Neuronal stem cell (in vitro differentiated cells): ENCODE measurements at places on chromosomes 12 and 14.

DNA sequence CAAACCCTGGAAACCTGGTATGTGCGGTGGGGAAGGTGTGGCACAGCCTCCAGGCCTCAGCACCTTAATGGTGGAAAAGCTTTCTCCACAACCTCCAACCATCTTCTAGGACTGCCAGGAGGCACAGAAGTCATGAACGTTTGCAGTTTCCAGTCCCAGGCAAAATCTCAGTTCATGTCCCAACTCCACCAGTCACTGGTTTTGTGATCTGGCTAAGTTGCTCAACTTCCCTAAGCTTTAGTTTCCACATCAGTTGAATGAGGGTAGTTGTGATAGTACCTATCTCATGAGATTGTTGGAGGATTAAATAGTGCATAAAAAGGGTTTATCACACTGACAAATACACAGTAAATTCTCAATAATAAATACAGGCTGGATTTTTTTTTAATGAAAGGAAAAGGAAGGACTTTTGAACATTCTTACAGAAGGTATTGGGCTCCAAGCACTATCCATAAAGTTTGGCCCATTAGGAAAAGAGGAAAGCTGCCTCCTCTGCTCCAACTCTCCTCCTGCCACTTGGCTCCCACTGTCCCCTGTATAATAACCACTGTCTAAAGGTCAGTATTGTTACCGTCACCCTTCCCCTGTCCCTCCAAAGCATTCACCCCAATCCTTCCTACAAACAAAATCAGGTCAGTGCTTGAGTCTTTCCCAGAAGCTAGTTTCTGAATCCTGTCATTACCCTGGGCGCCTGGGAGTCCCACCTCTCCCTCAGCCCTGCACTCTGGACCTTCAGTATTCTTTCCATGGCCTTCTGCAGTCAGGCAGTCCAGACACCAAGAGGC is 6.3 kb downstream of the PCK2 start:
- no peak for DNase-seq

DNA sequence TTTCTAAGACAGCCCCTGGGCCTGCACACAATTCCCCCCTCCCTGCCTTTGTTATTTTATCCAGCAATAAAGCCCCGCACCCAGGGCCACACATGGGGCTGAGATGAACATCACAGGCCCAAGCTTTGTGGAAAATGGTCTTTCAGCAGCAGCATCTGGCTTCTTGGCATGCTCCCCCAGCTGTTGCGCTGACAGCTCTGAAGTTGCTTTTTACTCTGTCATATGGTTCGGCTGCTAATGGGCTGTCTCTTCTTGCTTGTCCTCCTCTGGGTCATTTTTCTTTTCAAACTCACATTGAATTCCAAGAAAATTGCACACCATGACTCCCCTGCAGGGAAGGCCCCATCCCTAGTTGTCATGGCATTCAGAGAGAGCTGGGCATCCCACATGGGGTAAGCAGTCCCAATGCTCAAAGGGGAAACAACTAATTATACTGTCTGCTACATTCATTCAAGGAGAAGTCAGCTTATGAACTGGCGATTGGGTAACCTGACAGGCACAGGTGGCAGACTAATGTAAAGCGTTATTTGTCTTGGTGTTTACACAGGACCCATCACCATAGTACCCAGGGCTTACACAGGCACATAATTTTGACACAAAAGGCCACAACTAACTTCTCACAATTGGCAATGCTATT is 74.0 kb upstream of the CDKN3 start:
- no peak for DNase-seq

DNA sequence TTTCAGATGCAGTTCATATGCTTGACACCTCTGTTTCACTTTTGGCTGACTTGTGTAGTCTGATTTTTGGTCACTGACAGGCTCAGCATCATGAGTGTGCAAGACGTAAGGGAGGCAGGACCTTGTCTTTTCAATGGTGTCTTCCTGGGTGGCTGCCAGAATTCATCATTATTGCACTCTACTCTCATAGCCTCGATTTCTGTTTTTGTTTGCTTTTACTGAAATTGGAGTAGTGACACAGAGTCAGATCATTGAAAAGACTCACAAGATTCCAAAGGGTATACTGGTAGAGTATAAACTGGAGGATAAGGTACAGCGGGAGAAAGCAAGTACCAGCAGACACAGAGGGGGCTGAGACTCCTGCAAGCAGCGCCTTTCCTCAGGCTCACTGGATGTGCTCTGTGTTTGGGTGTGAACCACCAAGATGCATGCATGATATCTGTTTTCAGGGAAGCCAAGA is 126.3 kb upstream of the FGD4 start:
- DNase-seq = no peak

DNA sequence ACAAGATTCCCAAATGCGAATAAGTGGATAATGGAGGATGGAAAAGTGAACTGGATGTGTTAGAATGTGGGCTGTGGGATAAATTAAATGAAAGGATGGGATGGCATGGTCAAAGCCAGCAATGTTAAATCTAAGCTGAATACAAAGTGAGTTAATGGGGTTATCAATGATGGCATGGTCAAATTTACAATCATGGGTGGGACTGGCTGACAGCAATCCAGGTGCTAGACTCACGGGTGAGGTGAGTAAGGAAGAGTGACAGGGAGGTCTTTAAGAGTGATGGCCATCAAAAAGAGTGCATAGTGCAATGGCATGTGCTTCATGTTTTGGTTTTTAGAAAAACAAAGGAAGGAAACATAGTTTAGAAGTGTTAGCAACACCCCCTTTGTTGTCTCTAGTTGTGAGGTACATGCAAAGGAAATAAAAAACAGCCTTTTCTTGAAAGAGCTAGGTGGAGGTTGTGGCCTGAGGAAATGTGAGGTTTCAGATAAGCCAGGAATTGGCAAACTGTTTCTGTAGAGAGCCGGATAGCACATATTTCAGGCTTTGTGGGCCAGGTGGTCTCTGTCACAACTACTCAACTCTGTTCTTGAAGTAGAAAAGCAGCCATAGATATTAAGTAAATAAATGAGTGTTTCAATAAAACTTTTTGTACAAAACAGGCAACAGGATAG is 328.7 kb downstream of the RPL10L start:
- no peak for DNase-seq

- no peak for DNase-seq
Observed at GRCh38 chr14:44347316-44347715, 159.8 kb downstream of the FSCB start.

DNA sequence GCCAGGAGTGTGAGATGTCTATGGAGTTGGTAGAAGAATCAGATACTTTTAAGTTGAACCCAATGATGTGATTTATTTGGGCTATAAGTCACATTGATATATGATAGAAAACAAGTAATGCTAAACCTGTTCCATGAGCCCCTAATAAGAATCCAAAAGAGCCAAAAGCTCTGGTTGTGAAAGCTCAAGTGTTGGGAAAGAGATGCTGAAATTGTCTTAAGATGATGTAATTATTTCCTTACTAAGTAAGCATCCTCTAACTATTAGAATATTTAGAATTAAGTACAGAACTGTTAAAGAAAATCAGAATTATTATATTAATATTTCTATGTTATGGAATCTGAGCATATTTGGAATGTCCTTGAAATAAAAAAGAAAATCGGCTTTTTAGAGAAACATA is 17.6 kb upstream of the SLC2A13 start:
- no peak for DNase-seq

- DNase-seq = no peak
Observed at GRCh38 chr12:121873216-121873569, 14.5 kb upstream of the HPD start.

DNA sequence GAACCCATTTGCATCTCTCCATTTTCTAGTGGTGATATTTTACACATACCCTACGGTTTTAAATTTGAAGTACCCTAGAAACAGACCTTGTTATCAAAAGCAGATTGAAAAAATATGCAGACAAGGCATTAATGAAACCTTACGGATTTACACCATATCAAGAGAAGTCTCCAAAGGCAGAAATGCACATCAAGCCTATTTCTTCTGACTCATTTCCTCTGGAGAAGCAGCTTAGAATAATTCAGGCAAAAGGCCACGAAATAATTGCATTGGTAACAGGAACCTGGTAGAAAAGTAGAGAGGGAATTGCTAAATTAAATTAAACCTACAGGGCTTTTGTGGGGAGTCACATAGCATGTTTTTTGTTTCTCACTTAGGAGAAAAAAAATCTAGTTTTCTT is 34.7 kb downstream of the KICS2 start:
- no peak for DNase-seq

GRCh38 chr12:49794021-49794420 is 34.2 kb downstream of the NCKAP5L start:
- DNase-seq = no peak

GRCh38 chr12:109706747-109707469 is 6.7 kb upstream of the FAM222A start:
- DNase-seq = no peak
